ENCODE measurements at places on chromosomes 7 and 10.

GRCh38 chr7:70334871-70335270 is 736.6 kb downstream of the AUTS2 start:
- DNase-seq, result no peak

- DNase-seq, result no peak
These were observed 18.2 kb upstream of the ANKRD1 start for GRCh38 chr10:90939116-90939515.

GRCh38 chr7:151063212-151063561 is 3.8 kb downstream of the SLC4A2 start:
- DNase-seq, result no peak

DNA sequence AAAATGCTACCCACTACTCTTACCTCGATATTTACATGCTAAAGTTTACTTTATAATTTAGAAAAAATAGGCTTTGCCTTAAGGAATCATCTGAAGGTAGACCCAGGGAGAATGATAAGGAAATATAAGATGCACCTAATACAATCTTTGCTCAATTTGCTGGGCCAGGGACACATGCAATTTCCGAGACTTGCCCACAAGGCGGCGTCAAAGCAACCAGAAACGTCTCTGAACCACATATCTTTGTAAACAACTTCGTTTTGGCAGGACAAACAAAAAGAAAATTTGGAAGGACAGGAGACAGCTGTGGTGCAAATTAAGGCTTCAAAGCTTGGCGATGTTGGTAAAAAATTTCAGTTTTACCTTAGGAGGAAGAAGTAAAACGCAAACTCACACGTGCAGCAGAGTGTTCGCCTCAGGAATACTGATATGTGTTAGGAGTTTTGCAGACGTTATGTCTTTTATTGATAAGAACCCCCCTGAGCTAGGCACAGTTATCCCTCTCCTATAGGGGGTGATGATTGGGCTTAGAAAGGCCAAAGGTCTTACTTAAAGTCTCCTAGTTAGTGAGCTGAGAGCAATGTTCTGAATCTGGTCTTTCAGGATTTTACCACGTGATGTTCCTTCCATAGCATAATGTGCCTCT is 134.3 kb downstream of the PRKCQ start:
- DNase-seq, result peak; percentile 22

DNA sequence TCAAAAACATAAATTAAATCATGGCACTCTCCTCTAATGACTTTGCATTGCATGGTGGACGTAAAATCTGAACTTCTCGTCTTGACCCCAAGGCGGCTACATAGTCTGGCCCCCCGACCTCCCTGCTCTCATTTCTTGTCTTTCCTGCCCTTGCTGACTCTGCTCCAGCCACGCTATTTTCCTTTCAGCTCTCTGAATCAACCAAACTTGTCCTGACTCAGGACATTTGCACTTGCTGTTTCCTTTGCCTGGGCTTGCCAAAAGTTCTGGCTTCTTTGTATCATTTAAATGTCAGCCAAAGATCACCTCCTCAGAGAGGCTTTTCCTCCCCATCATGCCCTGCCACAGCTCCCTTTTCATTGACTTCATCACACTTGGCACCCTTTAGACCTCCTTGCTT is 107.7 kb upstream of the NFE2L3 start:
- no peak for DNase-seq

- DNase-seq, result no peak
These were observed 321.3 kb downstream of the CACNA2D1 start for GRCh38 chr7:82122275-82122674.

DNA sequence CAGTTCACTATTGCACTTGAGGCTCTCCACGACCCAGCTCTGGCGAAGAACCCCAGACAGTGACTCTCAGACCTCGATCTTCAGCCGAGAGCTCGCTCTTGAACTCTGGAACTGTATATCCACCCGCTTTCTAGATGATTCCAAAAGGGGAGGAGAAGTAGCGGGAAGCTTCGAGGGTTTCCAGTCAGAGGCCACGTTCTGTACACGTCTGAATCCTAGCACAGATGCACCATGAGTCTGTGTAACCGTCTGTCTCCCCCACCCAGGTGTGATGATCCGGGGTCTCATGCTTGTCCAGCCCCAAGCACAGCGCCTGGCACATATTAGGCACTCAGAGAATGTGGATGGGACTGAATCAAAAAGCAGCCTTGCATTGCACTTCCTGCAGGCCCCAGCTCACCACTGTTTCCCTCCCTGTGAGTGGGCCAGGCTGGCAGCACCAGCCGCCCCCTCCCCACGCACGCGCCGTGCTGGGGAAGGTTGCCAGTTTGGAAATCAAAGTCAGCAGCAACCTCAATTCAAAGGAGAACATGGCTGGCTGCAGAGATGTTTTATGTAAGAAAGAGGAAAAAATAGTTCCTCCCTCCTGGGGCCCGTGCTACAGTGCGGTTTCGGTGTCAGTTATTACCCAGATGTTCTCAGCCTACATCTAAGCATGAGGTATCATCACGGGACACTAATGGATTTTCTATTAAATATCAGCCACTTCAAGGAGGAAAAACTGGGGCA is 5.7 kb downstream of the GRID2IP start:
- DNase-seq, result no peak

- no peak for DNase-seq
These were observed 615 bp downstream of the THAP5 start for GRCh38 chr7:108568801-108569380.

DNA sequence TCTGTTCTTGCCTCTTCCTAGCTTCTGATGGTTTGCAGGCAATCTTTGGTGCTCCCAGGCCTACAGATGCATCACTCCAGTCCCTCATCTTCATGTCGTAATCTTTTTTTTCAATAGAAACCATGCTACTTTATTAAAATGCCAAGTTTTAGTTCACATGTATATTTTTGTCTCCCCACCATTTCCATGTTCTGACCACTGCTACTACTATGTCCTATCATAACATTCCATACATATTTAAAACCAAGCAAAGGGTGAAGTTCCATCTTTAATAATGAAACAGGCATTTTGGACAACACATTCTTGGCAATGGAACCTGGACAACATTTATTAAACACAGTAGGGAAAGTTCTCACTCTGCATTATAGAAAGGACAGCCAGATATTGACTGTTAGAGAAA is 58.8 kb downstream of the ZNF518A start:
- no peak for DNase-seq

DNA sequence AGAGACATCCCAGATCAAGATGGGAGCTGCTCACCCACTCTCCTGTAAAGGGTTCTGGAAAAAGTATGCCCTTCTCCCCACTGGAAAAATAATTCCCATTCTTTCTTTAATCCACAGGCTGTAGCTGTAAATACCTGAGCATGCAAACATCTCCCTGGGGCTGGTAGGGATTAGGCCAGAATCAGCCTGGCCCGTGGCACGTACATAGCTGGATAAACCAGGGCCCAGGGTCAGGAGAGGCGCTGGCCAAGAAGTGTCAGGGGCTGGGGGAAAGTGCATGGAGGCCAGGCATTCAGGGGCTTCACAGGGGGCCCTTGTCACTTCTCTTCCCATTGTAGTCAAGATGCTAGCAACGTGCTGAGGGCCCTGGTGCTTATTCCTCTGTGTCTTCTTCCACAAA is 30.7 kb upstream of the AQP1 start:
- DNase-seq, result no peak

DNA sequence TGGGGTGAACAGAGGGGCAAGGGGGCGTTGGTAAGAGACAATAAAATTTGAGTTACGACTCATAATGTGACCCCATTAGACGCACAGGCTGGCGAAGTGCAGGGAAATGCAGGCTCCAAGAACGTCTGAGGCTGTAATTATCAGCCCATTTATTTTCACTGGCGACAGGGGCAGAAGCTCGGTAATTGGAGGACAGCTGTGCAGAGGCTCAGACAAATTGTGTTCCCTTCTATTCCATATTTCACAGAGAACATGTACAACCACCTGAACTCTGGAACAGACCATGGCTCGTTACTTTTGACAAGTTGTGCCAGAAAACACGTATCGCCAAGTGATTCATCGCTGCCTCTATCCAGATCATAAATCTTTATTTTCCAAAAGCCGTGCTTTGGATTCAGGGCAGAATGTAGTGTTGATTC is 137.3 kb upstream of the FRMD4A start:
- no peak for DNase-seq

GRCh38 chr10:113137941-113138685 is 188.1 kb downstream of the TCF7L2 start:
- no peak for DNase-seq

DNA sequence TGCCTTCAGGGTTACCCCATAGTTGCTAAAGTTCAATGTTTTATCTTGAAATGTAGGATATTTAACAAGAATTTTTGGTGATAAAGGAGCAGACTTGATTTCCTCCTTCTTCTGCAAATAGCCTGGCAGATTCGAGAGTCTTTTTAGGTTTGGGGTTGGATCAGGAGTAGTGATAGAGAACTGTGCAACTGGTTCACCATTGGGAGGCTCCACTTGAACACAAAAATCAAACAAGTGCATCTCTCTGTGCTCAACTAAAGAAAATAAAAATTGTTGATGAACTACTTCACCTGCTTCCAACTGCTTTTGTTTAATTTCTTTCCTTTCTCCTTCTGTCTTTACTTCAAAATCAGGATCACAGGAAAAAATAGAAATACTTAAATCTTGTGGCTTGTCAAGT is 58.5 kb downstream of the MACC1 start:
- DNase-seq, result no peak

DNA sequence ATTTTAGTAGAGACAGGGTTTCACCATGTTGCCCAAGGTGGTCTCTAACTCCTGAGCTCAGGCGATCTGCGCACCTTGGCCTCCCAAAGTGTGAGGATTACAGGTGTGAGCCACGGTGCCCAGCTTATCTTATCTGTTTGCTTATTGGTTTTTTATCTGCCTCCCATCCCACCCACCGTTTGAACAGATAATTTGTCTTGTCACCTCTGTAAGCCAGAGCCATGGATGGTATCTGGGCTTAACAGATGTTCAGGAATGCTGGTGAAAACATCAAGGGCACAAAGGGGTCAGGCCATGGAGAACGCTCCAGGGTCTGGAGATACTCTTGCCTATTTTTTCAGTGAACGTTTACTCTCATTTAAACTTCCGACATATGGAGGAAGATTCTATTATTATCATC is 12.0 kb upstream of the NDST2 start:
- DNase-seq, result no peak

- no peak for DNase-seq
These were observed 12.7 kb downstream of the TAS2R40 start for GRCh38 chr7:143234533-143234875.

GRCh38 chr7:14639801-14640200 is 262.8 kb downstream of the DGKB start:
- no peak for DNase-seq

DNA sequence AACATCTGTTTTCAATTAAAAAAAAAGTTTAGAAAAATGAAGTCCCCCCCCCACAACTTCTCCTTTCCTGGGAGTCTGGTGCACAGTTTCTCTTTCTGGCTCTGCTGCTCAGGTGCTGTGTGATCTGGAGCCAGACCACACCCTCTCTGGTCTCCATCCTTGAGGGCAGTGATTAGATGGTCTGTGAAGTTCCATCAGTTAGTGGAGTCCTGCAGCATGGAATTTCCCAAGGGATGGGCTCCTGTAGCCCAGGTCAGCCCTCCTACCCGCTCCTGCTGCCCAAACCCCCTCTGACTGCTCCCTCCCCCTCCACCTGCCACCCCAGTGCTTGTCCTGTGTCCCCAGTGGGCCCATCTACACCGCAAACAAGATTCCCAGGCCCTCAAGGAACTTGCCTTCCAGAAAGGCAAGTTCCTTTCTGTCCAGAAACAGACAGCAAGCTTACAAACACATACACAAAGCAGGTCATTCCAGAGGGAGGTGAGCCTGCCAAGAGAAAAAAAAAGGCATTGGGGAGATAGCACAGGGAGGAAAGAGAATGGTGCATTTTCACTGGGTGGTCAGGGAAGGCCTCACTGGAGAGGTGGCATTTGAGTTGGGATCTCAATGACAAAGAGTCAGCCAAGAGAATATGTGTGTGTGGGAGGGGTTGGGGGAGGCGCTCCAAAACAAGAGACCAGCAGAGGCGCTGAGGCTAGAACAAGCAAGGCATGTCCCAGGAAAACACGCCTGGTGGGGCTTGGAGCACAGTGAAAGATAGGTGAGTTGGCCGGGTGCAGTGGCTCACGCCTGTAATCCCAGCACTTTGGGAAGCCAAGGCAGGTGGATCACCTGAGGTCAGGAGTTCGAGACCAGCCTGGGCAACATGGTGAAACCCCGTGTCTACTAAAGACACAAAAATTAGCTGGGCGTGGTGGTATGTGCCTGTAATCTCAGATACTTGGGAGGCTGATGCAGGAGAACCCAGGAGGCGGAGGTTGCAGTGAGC is 49.5 kb upstream of the SLC29A3 start:
- no peak for DNase-seq

- DNase-seq, result no peak
These were observed 233.5 kb upstream of the KIAA1217 start for GRCh38 chr10:23975431-23975830.

DNA sequence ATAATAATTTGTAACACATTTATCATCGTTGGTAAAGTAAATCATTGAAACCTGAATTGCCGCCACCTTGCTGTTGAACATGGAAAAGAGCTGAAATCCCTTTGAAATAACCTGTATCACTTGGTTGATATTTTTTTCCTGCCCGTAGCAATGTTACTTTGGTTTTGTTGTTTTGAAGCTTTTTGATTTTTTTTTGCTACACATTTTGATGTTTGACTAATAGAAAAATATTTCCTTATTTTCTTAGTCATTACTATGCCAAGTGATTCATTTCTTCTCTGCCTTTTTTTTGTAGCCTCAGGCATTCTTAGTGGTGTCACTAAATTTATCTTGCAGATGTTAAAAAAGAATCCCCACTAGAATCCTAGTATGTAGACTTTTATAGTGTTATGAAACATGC is 235.1 kb upstream of the MEOX2 start:
- DNase-seq, result no peak

DNA sequence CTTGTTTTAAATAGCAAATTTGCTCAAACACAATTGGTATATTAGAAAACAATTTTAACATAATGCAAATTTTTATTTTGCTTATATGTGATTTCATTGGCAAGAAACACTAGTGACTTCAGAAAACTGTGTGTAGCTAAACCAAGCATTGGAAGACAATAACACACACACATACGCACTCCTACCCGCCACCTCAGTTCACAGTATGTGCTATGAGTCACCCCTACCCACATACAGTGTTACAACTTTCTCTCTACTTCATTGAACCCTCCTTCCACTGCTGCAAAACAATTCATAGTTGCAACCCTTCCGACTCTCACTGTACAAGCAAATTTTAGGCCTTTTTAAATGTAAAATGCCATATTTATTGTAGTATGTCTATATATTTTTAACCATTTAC is 119.9 kb upstream of the THSD7A start:
- no peak for DNase-seq

DNA sequence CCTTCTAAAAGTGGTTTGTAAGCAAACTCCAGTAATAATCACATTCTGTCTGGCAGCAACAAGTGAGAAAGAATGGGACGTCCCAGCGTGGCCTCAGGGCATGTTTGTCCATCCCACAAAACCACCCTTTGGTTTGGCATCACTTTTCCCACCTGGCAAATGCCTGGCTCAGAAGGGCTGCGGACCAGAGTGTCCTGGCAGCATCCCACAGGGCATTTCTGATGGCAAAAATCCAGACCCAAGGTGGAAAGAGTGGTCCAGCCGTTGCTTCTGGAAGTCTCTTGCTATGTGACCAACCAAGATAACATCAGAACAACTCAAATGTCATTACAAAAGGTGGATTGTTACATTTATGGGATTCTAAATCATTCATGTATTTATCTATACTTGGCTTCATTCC is 174.4 kb downstream of the CREB5 start:
- DNase-seq, result no peak

Data from amygdala (tissue), 56 donors.